Activated T-cell treated with anti-CD3 and anti-CD28 coated beads for 4 hours (primary cell): ENCODE measurements at places on chromosomes 4 and X.

- no peak for DNase-seq
Observed at GRCh38 chrX:121160987-121161386, 113.6 kb downstream of the GLUD2 start.

DNA sequence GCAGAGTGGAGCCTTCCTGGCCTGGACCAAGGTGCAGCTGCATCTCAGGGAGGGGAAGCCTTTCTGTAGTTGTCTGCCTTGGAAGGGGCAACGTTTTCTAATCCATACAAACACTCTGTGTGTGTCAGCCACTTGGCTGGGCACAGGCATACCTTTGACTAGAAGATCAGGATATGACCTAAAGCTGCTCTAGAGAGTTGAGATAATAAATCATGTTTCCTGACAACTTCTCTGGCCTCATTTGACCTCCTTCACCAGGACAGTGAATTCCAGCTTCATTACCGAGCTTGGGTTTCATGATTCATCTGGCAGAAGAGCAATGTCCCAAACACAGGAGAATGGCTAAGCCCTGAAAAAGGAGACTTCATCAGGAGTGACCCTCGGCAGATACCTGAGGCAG is 89.6 kb upstream of the KIT start:
- DNase-seq: no peak

DNA sequence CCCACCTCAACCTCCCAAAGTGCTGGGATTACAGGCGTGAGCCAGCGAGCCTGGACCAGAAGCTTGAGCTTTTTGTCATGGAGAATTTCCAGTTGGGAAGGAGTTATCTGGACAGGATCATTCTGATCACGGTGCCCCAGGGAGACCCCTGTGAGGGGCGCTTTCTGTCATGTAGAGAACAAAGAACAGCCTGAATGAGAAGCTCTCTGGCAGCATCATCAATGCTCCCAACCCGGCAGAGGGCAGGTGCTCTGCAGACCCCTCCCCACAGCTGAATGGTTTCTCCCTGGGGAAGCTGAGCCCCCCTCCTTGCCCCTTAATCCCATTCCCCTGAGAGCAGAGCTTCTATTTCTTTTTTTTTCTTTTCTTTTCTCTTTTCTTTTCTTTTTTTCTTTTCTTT is 7.3 kb upstream of the CSF2RA start:
- no peak for DNase-seq

DNA sequence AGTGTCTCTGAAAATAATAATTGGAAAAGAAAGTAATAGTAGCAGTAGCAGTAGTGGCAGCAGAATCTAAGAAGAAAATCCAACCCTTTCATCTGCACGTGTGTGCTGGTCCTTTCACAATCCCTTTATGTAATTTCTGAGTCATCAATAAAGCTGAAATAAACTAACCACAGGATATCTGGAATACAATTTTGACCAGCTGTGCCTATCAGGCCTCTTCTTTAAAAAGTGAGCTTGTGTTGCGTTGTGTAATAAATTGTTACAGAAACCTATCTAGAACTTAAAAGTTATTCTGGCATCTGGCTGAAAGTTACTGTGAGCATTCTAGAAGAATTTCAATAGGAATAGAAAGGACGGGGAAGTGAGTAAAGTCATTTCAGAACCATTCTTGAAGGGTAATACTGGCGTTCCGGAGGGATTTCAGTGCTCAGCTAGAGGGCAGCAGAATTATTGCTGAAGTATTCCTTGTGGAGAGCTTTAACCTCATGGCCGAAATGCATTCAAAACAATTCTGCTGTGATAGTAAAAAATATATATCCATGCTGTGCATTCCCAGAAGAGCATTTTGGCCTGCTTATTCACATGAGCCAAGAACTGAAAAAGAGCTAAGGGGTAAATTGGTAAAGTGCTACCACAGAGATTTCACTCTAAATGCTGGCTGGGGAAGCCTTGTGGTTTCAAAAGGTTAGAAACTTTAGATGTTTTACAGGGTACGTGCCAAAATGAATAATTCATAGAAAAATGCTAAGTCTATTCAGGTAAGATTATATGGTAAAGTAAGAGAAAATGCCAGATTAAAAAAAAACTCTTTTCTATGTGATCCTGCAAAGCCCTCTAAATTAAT is 260.6 kb downstream of the NKX6-1 start:
- DNase-seq: no peak

- no peak for DNase-seq
Observed at GRCh38 chr4:97238956-97239666, 904.2 kb downstream of the STPG2 start.

DNA sequence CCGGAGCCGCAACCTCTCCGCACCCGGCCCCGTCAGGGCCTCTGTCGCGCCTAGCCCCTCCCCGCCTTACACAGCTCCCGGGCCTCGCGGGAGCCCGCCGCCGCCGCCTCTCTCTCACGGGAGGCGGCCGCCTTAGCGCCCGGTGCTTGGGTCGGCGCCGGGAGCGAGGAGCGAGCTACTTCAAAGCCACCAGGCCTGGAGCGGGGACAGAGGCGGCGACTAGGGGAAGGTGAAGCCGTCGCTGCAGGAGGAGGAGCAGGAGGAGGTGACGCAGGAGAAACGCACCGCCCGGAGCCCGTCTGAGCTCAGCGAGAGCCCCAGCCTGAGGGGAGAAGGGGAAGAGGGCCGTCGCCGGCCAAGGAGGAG is 250 bp downstream of the USP9X start:
- DNase-seq: peak; percentile 29

DNA sequence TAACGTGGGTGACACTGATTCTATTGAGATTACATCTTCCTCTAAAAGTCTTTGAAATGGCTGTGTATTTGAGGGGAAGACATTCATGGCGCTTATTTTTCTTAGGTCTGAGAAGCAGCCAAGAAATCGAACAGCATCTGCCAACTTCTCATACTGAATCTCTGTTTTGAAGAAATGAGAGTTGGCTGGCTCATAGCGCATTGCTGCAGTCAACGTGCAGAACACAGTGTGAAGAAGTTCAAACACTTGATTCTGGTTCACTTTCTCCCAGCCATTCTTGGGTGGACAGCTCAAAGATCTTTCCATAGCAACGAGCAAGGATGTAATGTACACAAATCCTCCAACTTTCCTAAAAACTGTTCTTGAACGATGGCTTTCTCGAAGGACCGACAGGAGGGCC is 156.5 kb downstream of the WDFY3 start:
- DNase-seq: no peak

DNA sequence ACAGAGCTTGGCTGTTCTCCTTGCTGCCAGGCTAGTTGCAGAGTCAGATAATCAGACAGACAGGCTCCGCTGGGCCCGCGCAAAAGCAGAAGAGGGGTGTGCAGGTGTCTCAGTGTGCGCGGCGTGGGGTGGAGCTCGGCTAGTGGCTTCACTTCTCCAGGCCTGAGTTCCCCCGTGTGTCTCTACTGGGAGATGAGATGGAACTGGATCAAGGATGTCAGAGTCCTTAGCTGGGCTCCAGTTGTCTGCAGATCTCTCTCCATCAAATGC is 21.1 kb downstream of the HTRA3 start:
- no peak for DNase-seq

DNA sequence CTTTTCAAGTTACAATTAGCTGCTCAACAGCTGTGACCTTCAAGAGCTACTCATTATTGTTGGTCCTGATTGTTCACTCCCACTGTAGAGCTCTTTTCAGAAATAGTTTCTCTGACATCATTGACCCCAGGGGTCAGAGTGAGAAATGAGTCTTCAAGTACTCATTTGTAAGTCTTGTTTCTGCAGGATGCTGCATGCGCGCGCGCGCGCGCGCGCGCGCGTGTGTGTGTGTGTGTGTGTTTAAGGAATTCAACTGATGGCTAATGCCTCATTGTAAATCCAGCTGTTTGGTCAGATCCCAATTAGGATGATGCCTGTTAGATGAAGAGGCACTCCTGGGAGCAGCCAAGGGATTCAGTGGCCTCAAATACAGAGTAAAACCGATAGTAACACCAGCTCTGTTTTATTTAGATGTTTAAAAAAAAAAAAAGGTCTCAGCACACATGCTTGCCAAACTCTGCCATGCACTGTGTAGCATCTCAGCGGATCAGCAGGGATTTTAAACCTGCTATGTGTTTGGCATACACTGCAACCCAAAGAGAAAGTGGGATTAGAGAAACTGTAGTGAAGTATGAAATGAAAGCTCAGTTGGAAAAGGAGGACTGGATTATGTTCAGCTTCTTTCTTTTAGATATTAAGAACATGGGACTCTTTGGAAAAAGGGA is 332.3 kb downstream of the ADGRL3 start:
- DNase-seq: no peak

- no peak for DNase-seq
Observed at GRCh38 chr4:2946812-2947600, 16.2 kb downstream of the NOP14 start.

- no peak for DNase-seq
Observed at GRCh38 chr4:105122350-105122749, 24.3 kb upstream of the TET2 start.

DNA sequence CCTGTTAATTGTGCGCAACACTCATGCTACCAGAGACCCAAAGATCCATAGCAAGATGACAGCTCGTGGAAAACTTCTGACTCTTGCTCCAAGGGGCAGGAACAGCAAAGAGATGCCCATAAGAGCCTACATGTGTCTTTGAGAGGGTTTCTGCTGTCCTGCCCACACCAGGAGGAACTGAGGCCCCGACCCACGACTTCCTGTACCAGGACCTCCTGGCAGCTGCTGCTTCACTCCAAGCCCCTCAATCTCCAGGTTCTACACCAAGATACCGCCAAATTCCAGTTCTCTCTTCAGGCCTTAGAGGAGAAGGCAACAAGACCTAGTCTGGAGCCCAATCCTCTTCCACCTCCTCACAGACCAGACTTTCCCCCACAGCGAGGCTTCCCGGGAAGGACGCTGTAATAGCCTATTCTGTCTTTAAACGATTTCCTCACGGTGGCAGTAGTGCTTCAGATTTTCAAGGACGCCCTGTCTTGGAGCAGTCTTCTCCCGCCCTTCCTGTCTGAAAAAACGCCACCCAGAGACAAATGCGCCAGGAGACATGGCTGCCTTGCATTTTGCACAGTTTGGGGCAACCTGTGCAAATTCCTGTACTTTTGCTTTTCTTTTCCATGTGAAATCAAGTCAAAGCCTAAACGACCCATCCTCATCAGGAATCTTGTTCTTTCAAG is 230.2 kb upstream of the STK26 start:
- DNase-seq: no peak

DNA sequence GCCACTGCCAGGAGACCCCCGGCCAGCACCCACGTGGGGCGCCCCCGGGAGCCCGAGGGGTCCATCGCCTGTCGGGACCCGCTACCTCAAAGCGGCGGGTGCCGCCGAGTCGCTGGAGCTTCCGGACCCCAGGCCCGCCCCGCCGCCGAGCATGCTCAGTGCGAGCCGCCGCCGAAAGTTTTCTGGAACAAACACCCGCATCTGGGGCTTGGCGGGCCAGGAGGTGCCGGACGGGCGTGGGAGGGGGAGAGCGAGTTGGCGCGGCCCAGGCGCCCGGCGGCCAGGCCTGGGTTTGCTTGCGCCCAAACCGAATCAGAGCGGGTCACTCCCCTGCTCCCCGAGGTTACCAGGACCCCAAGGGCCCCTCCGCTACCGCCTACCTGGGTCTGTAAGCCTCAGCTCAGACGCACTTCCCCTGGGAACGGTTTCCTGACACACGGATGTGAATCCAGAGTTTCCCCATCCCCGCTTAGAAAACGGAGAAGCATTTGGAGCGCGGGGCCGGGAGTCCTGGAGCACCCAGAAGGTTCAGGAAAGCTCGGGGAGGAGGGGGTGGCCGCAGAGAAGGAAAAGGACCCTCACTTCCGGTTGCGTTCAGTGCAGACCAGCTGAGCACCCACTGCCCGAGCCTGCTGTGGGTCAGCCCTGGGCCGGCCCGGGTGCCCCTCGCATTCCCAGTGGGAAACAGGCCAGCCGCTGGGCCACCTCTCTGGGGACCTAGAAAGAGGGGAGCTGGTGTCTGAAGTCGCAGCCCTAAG is at the start of gene EVC2:
EVC2 (minus strand) TSS at position 111 of the 758 bp plus-strand sequence; CDS start at position 65, 46 bp downstream.
- peak; percentile 14 for DNase-seq

- no peak for DNase-seq
Observed at GRCh38 chr4:12286351-12286750, 857.7 kb upstream of the HS3ST1 start.
